ENCODE measurements at places on chromosomes 7 and 10. TPM values are rescaled to one million over a fixed set of nuclear protein-coding genes. Genes with fewer than 3 reads are reported as not detected.

THNSL1 gene
- 7.0 TPM for total RNA-seq

WDR86 gene
- not detected for total RNA-seq

PON3 gene
- 6.5 TPM for total RNA-seq

DNA sequence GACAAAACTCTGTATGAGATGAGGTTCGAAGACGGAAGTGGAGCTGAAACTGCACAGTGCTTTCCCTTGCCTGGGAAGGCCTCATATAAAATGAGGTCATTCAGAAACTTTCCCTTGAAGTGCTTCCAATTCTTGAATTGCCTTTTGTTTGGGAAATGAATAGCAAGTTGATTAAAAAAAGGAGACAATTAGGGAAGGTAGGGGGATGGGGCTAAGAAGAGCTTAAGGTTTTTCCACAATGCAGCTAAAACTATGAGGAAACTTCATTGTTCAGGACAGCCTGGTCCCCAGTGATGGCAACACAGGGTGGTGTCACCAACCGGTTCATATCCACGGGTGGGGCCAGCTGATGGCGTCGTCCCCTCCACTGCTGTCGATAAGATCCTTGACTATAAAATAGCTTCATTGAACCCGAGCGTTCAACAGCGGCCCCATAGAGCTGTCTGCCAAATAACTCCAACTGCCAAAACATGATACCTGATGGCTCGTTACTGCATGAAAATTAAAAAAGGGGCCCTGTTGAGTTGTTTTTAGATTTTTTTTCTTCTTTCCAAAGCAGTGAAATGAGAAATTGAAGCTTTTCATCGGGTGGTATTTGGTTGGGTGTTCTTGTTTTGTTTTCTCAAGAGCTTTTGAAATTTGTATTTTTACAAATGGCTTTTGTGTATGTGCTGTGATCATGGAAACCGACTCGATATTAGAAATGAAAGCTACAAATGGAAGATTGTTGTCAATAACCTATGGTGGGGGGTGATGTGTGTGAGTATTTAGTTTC is 2.8 kb upstream of the CELF2 start:
- no peak overlapping the region for H3K27ac ChIP-seq
- no peak for DNase-seq
- H3K36me3 ChIP-seq, result no peaks in the 10 kb centered on the region
- peaks cover 16% of the 10 kb centered on the region for H3K27me3 ChIP-seq

DNA sequence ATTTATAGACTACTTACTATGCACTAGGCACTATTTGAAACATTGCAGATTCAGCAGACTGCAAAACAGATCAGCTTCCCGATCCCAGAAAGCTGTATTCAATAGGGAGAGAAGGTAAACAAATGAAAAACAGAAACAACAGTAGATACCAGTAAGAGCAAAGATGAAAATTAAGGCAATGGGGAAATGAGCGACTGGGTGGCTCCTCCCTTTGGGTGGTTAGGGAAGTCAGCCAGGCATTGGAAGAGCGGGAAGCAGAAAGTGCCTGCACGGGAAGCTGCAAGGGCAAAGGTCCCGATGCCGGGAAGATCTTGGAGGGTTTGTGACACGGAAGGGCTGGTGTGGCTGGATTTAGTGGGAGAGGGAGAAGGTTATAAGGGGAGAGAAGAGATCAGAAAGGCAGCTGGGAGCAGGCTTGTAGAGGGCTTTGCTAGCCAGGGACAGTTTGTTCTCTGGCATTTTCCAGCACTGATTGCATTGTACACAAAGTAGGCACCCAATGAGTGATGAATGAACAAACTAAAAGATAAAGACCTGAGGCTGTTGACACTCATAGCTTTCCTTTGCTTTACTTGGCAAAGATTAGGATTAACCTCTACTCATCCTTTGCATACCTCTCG is 67.8 kb downstream of the NAMPT start:
- no peaks in the 10 kb centered on the region for H3K36me3 ChIP-seq
- peaks cover 20% of the 10 kb centered on the region for H3K4me1 ChIP-seq
- no peaks in the 10 kb centered on the region for H3K27me3 ChIP-seq
- peak; percentile 26 for DNase-seq

- H3K4me3 ChIP-seq, result no peak overlapping the region
- no peak overlapping the region for H3K27ac ChIP-seq
- no peaks in the 10 kb centered on the region for H3K36me3 ChIP-seq
- no peaks in the 10 kb centered on the region for H3K4me1 ChIP-seq
Measured at GRCh38 chr7:113158756-113159155, 40.4 kb upstream of the SMIM30 start.

- no peak for DNase-seq
- H3K36me3 ChIP-seq, result no peaks in the 10 kb centered on the region
- H3K4me3 ChIP-seq, result no peak overlapping the region
- H3K27ac ChIP-seq, result no peak overlapping the region
- H3K27me3 ChIP-seq, result peaks cover 41% of the 10 kb centered on the region
Measured at GRCh38 chr7:78191475-78192079, 393.0 kb downstream of the PHTF2 start.

DNA sequence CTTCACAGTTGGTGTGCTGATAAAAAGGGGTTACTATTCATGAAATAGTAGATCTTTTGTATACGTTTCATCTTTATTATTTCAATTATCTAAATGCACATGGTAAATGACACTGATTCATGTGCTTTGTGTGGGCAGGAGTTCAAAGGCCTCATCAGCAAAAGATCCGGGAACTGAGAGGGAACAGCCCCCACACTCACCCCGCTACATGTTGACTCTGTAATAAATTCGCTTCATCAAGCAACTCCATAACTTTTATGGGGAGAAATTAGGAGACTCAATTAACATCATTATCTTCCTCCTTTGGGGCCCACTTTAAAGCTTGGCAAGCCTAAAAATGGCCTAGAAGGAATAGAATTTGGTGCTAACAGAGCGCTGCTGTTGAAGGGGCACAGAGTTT is 250.7 kb upstream of the BMPER start:
- H3K27ac ChIP-seq, result no peak overlapping the region
- H3K27me3 ChIP-seq, result peaks cover 41% of the 10 kb centered on the region
- H3K4me1 ChIP-seq, result no peaks in the 10 kb centered on the region
- DNase-seq, result no peak
- H3K4me3 ChIP-seq, result no peak overlapping the region
- no peaks in the 10 kb centered on the region for H3K36me3 ChIP-seq

DNA sequence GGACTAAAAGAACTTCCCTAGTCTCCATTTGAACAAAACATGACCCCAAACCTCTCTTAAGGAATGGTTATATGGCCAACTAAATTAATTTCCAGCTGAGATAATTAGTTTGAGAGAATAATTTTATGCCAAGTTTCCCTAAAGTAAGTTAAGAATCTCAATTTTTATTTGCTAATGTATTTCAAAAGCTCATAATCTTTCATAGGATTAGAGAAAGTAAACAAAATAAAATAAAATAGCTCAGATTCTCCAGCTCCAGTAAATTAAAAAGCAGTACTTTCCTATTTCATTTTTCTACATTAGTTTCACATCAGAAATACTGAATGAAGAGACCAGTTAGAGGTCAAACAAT is 44.4 kb downstream of the ENO4 start:
- no peak overlapping the region for H3K27ac ChIP-seq
- H3K4me3 ChIP-seq, result no peak overlapping the region
- H3K36me3 ChIP-seq, result peaks cover 2% of the 10 kb centered on the region
- no peaks in the 10 kb centered on the region for H3K27me3 ChIP-seq
- peaks cover 9% of the 10 kb centered on the region for H3K4me1 ChIP-seq

- no peaks in the 10 kb centered on the region for H3K27me3 ChIP-seq
- H3K4me3 ChIP-seq, result no peak overlapping the region
- no peak for DNase-seq
- no peaks in the 10 kb centered on the region for H3K36me3 ChIP-seq
- H3K4me1 ChIP-seq, result no peaks in the 10 kb centered on the region
Measured at GRCh38 chr7:9621927-9622326, 1188.5 kb downstream of the NXPH1 start.

DNA sequence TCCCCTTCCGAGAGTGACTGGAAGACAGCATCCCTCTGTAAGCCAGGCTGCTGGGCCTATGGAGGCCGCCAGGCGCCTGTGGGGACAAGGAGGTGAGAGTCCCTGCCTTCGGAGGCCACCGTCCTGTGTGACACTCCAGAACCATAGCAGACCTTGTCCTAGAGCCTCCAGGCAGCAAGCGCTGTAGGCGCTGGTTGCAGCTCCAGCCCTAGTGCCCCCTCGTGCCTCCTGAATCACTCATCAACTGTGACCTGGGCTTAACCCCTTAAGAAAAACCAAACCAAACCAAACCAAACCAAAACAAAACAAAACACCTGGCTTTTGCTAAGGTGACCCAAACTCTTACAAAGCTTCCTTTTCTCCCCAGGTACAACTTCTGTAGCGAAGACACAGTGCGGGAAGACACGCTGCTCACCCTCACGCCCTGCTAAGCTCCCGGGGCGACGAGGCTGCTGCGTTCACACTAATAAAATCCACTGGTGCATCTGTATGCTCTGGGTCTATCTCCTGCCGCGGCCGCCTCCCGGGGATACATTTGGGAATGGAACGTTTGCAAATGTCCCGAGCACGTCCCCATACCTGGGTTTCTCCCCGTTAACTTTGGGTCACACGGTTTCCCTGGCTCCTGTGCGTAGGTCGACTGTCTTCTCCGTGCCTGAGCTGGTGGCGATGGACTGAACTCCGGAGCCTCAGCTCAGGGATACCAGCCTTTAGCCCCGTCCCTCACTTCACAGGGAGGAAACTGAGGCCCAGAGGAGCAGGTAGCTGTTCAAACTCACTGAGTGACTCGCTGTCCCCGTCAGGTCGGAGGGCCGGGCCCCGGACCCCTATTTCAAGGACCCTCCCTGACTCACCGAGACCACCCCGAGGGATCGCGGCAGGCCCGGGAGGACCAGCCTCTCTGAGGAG is 11.8 kb upstream of the PNLIPRP2 start:
- no peaks in the 10 kb centered on the region for H3K4me1 ChIP-seq
- no peaks in the 10 kb centered on the region for H3K36me3 ChIP-seq
- H3K27ac ChIP-seq, result no peak overlapping the region
- DNase-seq, result no peak
- no peak overlapping the region for H3K4me3 ChIP-seq

GRCh38 chr7:151148319-151149259 is 18.9 kb downstream of the GBX1 start:
- H3K4me1 ChIP-seq, result no peaks in the 10 kb centered on the region
- DNase-seq, result no peak
- peaks cover 10% of the 10 kb centered on the region for H3K36me3 ChIP-seq
- no peak overlapping the region for H3K27ac ChIP-seq
- no peaks in the 10 kb centered on the region for H3K27me3 ChIP-seq
- H3K4me3 ChIP-seq, result no peak overlapping the region

All from Calu3 (cell line).